ENCODE measurements at places on chromosomes 3 and 15.

DNA sequence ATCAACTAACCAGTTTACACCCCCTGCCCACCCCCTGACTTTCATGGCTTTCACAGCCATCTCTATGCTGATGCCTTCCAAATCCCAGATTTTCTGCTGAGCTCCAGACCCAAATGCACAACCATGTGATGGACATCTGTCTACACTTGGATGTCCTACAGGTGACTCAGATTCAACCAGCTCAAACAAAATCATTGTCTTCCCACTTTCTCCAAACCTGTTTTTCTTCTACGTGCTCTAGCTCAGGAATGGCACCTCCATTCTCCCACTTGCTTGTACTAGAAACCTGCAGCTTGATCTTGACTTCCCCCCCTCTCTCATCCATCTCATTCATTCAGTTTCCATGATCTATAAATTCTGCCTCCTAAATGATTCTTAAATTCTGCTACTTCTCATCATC lies 34.1 kb upstream of the RARRES1 start:
- H3K36me3 ChIP-seq = no peaks in the 10 kb centered on the region
- H3K4me1 ChIP-seq = peaks cover 35% of the 10 kb centered on the region
- H3K27ac ChIP-seq = no peak overlapping the region
- no peak overlapping the region for H3K4me3 ChIP-seq

DNA sequence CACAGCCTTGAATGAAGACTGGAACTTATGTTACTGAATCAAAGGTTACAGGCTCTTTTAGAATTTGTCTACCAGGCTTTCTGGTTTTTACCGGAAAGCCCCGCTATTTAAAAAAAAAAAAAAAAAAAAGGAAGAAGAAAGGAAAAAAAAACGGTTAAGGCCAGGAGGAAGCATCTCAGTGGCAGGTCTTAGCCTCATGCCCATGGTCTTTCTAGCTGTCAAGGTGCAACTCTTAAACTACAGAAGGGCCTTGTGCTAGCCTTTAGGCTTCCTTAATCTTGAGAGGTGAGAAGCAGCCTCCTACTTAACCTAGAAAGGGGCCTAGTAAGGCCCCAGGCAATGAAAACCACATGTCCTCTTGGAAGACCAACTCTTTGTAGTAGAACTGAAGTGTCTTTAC lies 77.5 kb downstream of the TBC1D5 start:
- no peaks in the 10 kb centered on the region for H3K36me3 ChIP-seq
- H3K27ac ChIP-seq = no peak overlapping the region
- no peak for DNase-seq
- H3K4me1 ChIP-seq = no peaks in the 10 kb centered on the region
- no peak overlapping the region for H3K4me3 ChIP-seq

GRCh38 chr3:114714237-114714636 lies 420.4 kb downstream of the TIGIT start:
- peaks cover 18% of the 10 kb centered on the region for H3K4me1 ChIP-seq
- no peaks in the 10 kb centered on the region for H3K36me3 ChIP-seq
- DNase-seq = no peak
- peak overlapping the region; percentile 20 for H3K27ac ChIP-seq
- H3K4me3 ChIP-seq = no peak overlapping the region
- H3K27me3 ChIP-seq = no peaks in the 10 kb centered on the region

GRCh38 chr15:67967871-67968431 lies 86.2 kb upstream of the PIAS1 start:
- DNase-seq = peak; percentile 87
- H3K36me3 ChIP-seq = no peaks in the 10 kb centered on the region
- peak overlapping the region; percentile 33 for H3K27ac ChIP-seq
- no peaks in the 10 kb centered on the region for H3K27me3 ChIP-seq
- H3K4me3 ChIP-seq = peak overlapping the region; percentile 13

DNA sequence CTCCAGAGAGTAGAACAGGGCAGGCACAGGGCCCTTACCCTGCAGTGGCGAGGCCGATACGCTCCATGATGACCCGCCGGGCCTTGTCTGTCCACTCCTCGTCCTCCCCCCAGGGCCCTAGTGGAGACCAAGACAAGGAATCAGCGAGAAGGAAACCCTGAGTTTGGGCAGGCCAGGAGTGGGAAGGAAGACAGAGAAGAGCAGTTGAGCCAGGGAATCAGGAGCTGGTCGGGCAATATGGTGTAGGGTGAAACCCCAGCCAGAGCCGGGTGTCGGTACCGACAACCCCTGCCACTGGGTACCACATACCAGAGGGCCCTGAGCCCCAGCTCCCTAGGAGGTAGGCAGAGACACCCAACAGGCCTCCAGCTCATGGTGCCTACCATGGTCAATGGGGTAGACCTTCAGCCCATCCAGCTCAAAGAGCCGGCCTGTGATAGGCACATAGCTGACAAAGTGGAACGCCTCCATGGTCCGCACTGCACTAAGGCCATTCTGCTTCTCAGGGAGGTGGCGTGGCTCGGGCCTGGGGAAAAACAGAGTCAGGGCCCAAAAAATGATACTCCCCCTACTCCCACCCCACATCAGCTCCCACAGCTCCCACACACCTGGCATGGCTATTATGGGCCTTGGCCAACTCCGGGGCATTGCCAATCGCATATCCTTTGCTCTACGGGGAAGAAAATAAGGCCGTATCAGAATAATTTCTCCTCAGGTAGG lies 38.0 kb downstream of the SEMA3G start:
- H3K27ac ChIP-seq = no peak overlapping the region
- H3K27me3 ChIP-seq = no peaks in the 10 kb centered on the region
- H3K4me1 ChIP-seq = peaks cover 13% of the 10 kb centered on the region
- DNase-seq = no peak
- H3K4me3 ChIP-seq = no peak overlapping the region
- no peaks in the 10 kb centered on the region for H3K36me3 ChIP-seq

DNA sequence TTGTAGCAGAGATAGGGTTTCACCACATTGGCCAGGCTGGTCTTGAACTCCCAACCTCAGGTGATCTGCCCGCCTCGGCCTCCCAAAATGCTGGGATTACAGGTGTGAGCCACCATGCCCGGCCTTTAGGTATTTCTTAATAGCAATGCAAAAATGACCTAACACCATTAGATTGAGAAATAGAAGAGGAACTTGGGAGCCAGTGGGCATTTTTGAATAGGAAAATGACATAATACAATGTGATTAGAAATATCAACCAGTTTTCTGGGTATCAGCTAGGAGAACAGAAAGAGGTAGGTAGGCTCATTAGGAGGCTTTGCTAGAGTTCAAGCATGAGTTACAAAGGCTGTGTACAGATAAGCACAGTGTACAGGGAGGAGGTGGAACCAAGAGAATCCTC lies 101.8 kb upstream of the TBC1D5 start:
- no peak overlapping the region for H3K27ac ChIP-seq
- DNase-seq = no peak
- no peaks in the 10 kb centered on the region for H3K4me1 ChIP-seq

DNA sequence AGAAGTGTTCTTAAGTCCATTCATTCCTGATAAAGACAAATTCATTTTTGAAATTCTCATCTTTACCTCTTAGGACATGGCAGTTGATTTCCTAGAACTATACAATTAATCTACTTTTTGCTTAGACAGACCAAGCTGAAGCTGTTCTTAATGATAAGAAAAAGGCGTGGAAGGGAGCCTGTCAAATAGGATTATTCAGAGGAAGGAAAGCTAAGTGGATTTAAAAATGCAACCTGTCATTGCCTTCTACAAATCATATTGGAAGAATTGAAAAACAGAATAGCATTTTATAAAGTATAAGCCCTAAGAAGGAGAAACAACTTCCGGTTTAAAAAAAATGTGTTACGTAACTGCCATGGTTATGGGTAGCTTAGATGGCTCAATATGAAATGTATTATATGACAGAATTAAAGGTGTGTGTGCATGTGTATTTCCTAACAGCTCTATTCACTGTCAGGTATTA lies 81.2 kb upstream of the RAP2B start:
- no peak overlapping the region for H3K27ac ChIP-seq
- H3K4me3 ChIP-seq = no peak overlapping the region
- no peak for DNase-seq
- no peaks in the 10 kb centered on the region for H3K36me3 ChIP-seq
- no peaks in the 10 kb centered on the region for H3K27me3 ChIP-seq
- H3K4me1 ChIP-seq = no peaks in the 10 kb centered on the region

GRCh38 chr15:57421551-57421950 lies 45.2 kb downstream of the CGNL1 start:
- H3K27ac ChIP-seq = peak overlapping the region; percentile 23
- peaks cover 11% of the 10 kb centered on the region for H3K4me1 ChIP-seq
- H3K27me3 ChIP-seq = no peaks in the 10 kb centered on the region
- no peak for DNase-seq
- no peaks in the 10 kb centered on the region for H3K36me3 ChIP-seq

- H3K27ac ChIP-seq = no peak overlapping the region
- H3K36me3 ChIP-seq = no peaks in the 10 kb centered on the region
- H3K27me3 ChIP-seq = no peaks in the 10 kb centered on the region
- DNase-seq = no peak
These were observed 6.4 kb upstream of the GLCE start for GRCh38 chr15:69154078-69154477.

- no peak overlapping the region for H3K4me3 ChIP-seq
- H3K27ac ChIP-seq = no peak overlapping the region
- H3K4me1 ChIP-seq = peaks cover 35% of the 10 kb centered on the region
- no peak for DNase-seq
These were observed 89.7 kb upstream of the FGF12 start for GRCh38 chr3:192817053-192817452.

DNA sequence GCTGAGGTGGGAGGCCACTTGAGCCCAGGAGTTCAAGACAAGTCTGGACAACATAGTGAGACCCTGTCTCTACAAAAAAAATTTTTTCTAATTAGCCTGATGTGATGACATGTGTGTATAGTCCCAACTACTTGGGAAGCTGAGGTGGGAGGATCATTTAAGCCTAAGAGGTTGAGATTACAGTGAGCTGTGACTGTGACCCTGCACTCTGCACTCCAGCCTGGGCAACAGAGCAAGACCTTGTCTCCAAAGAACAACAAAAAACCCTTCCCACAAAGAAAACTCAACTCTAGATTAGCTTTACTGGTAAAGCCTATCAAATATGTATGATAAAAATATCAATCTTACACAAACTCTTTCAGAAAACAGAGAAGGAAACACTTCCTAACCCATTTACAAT lies 68.5 kb downstream of the ZNF148 start:
- H3K36me3 ChIP-seq = no peaks in the 10 kb centered on the region
- H3K27me3 ChIP-seq = no peaks in the 10 kb centered on the region
- DNase-seq = no peak
- H3K27ac ChIP-seq = no peak overlapping the region
- H3K4me3 ChIP-seq = no peak overlapping the region
- no peaks in the 10 kb centered on the region for H3K4me1 ChIP-seq

- H3K27ac ChIP-seq = no peak overlapping the region
- H3K27me3 ChIP-seq = no peaks in the 10 kb centered on the region
- no peak for DNase-seq
- H3K4me3 ChIP-seq = no peak overlapping the region
- no peaks in the 10 kb centered on the region for H3K36me3 ChIP-seq
- H3K4me1 ChIP-seq = peaks cover 8% of the 10 kb centered on the region
These were observed 43.8 kb downstream of the ZNF710 start for GRCh38 chr15:90044916-90045371.

GRCh38 chr3:189167027-189167766 lies 4.6 kb upstream of the TPRG1 start:
- DNase-seq = peak; percentile 68
- no peaks in the 10 kb centered on the region for H3K4me1 ChIP-seq
- H3K27ac ChIP-seq = no peak overlapping the region
- H3K27me3 ChIP-seq = no peaks in the 10 kb centered on the region

DNA sequence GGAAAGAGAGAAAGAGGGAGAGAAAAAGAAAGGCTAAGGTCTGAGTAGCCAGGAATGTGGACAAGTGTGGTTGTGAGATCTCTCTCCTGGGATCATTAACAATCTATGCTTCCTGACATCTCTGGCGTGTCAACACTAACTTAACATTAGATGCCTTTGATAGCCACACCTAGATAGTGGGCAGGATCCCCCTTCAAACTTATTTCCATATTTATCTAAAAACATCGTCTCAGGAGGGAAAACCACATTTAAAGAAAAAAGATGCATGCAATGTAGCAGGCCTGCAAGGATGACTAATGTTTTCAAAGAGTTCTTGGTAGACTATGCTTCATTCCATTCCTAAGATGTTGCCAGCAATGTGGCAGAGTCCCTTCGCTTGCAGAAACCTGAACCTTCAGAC lies 80.9 kb downstream of the MLH1 start:
- no peak overlapping the region for H3K27ac ChIP-seq
- H3K27me3 ChIP-seq = no peaks in the 10 kb centered on the region
- no peak overlapping the region for H3K4me3 ChIP-seq
- DNase-seq = no peak

DNA sequence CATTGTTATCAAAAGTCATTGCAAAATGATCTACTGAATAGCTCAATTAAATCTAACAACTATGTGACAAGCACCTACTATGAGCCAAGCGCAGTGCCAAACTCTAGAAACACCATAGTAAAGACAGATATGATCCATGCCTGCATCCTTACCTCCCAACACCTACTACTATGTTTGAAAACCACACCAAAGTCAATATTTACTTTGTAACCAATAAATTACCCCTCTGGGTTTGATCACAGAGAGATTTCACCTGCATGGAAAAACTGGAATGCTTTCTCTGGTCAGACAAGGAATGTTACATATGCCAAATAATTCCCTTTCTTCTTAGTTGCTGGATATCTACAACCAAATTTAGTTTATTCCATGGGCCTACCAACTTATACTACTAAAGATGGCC lies 422.2 kb downstream of the FHIT start:
- DNase-seq = no peak
- no peaks in the 10 kb centered on the region for H3K36me3 ChIP-seq
- no peaks in the 10 kb centered on the region for H3K4me1 ChIP-seq
- no peak overlapping the region for H3K27ac ChIP-seq

Data from hepatocyte (in vitro differentiated cells).